ENCODE measurements at places on chromosomes 7 and 10.
A peak's percentile ranks its signal among the peaks of the same experiment; 100 is the strongest.

DNA sequence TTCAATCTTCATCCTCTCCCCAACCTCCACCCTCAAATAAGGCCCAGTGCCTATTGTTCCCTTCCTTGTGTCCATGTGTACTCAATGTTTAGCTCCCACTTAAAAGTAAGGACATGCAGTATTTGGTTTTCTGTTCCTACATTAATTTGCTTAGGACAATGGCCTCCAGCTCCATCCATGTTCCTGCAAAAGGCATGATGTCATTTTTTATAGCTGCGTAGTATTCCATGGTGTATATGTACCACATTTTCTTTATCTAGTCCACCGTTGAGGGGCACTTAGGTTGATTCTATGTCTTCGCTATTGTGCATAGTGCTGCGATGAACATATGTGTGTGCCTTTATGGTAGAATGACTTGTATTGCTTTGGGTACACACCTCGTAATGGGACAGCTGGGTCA, 7.2 kb upstream of the NEUROG3 start:
- no peak for DNase-seq

DNA sequence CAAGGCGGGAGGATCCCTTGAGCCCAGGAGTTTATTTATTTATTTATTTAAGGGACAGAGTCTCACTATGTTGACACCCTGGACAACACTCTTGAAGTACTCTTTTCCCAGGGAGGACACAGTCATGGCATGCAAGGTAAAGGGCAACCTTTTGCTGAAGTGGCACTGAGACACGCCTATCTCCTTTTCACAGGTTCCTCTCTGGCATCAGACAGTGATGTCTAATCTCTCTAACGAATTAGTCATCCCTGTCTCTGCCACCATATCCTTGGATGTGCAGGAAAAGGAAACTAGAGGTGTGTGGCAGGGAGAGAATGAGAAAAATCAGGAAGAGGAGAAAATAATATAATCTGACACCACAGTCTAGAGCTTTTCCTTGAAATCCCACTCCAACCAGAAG, 19.5 kb downstream of the CPVL start:
- no peak for DNase-seq

DNA sequence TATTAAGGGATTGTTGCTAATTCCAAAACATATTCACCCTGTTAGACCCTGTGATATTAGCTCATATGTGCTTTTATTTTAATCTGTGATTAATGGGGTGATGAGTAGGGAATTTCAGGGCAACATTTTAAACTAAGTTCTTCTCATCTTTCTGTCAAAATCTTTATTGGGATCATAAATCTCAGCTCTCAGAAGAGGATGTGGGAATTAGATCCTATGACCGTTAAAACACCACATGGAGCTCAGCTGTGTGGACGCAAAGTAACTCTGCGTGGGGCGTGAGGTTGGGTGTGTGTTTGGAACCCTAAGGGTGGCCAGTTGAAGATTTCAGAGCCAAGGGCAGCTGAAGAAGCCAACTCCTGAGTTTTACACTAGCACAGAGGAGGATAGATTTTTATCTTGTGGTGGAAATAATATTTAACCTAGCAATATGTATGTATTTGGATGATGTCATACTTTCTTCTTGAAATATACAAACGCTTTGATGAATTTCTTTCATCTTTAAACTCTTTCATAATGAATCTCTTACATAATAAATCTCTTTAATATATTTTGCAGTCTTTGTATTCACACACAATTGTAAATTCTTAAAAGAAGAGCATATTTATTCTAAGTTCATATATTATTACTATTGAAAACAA, 64.4 kb downstream of the EPDR1 start:
- no peak for DNase-seq

DNA sequence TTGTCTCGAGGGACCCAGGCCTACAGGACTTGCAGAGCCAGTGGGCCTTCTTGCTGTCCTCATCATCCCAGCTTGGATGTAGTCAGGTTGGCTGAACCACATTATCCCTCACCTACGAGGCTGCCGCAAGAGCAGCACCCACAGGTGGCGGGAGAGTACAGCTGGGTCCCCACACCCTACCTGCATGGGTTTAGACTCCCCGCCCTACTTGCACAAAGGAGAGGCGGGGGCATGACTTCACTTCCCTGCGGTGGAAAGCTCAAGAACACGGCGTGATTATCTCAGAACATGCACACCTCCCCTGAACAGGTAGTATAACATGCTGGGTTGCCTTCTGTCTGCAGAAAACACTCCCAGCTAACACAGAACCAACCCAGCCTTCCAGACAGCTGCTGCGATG, 57.5 kb downstream of the CTBP2 start:
- no peak for DNase-seq

DNA sequence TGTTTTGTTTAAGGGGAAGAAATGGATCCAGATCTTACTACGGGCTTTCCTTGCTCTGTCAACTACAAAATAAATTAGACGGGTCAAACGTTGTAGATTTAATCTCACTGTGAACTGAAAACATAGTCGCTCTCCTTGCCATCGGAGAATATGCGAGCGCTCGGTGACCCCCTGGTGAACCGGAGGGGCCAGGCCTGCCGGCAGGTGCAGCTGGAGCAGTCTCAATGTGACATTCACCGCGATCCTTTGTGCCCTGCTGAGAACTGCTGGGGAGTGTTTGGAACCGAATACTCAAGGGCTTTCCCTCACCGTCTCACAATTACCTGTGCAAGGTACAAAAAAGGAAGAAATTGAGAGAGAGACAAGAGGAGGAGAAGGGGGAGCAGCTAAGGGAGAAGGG, 174.1 kb upstream of the GPR26 start:
- no peak for DNase-seq

DNA sequence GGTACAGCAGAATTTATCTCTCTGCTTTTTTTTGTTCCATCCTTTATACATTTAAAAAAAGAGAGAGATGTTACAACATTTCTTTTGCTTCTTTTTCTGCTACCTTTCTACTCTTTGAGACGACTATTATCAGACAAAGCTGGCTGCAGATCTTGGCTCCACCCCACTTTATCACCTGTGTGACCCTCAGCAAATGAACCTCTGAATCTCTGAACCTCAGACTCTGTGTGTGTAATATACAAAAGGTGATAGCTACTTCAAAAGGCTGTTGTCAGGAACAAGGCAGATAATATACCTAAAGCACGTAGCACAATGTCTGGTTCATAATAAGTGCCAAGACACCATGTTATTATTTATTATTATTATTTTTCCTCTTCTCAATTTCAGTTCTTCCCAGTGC, 32.6 kb upstream of the UBE2D1 start:
- no peak for DNase-seq

GRCh38 chr10:133072720-133073390, 14.9 kb upstream of the ADGRA1 start:
- no peak for DNase-seq

DNA sequence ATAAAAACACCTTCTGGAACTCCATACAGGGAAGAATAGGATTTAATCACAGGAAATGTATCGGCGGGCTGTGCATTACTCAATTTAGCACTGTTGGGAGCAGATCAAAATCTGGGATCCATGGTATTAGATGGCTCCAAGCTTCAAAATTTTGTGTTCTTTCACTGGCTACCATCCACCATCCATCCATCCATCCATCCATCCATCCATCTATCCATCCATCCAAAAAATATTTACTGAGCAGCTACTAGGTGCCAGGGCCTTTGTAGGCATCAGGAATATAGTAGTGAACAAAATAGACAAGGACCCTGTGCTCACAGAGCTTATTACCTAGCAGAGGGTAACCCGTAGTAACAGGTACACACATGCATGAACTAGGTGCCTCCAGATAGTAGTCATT, 280.2 kb downstream of the CCDC3 start:
- DNase-seq, result no peak

DNA sequence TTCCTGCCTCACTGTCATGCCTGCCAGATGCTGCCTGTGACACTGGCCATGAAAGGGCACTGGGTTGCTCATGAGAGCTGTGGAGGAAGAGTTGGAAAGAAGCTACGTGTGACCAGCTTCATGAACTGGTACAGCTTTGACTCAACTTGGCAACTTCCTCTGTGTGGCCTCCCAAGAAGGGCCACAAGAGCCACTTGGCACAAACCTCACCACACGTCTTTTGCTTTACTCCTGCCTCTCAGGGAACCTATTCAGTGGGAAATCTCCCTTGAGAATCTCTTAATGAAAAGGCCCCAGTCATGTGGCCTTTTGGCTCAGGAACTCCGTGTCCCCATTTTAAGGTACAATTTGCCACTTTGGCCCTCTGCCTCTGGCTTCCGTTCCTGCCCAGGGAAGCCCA, 54.5 kb downstream of the FRMD4A start:
- no peak for DNase-seq

- DNase-seq, result peak; percentile 79
These were observed 2.2 kb downstream of the MAFK start for GRCh38 chr7:1532456-1533254.

- no peak for DNase-seq
These were observed 32.2 kb downstream of the IQUB start for GRCh38 chr7:123502201-123502600.

- DNase-seq, result no peak
These were observed 1.7 kb downstream of the MCM7 start for GRCh38 chr7:100099452-100099851.

DNA sequence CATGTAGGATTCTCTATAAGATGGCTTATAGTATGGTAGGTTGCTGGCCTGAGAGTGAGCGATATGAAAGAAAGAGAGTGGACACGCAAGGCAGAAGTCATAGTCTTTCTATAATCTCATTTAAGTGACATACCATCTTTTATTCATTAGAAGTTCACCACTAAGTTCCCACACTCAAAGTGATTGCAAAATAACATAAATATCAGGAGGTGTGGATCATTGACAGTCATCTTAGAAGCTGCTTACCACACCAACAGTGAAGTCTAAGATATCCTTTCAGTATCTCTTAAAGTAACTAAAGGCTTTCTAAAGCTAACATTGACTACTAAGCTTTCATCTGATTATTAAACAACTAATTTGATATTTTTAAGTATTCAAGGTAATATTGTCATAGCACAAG, 36.9 kb upstream of the GNAI1 start:
- peak; percentile 23 for DNase-seq

Data from amniotic epithelial cell (primary cell).